ENCODE measurements at places on chromosomes 5 and 9.

DNA sequence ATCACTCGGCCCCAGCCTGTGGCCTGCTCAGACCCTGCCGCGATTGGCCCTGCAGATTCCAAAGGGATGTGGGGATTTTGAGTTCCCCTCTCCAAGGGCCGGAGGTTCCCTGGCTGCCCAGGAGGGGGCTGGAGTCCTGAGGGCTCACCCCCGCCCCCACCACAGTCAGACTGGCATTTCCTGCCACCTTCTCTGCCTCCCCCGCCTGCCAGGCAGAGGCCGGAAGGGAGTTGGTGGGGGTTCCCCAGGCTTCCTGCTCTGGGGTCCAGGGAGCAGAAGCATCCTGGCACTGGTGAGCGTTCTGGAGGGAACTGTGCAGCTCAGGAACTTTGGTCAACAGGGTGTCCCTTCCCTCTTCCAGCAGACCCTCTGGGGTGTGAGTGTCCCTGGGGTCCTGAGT is 70.6 kb downstream of the RXRA start:
- H3K4me3 ChIP-seq: peak overlapping the region; percentile 88
- peaks cover 73% of the 10 kb centered on the region for H3K4me1 ChIP-seq
- peaks cover 13% of the 10 kb centered on the region for H3K27me3 ChIP-seq
- H3K27ac ChIP-seq: peak overlapping the region; percentile 96
- no peaks in the 10 kb centered on the region for H3K36me3 ChIP-seq
- peak; percentile 66 for DNase-seq

GRCh38 chr5:172585114-172585513 is 55.9 kb upstream of the NEURL1B start:
- no peak overlapping the region for H3K4me3 ChIP-seq
- peaks cover 8% of the 10 kb centered on the region for H3K27me3 ChIP-seq
- no peak overlapping the region for H3K27ac ChIP-seq

DNA sequence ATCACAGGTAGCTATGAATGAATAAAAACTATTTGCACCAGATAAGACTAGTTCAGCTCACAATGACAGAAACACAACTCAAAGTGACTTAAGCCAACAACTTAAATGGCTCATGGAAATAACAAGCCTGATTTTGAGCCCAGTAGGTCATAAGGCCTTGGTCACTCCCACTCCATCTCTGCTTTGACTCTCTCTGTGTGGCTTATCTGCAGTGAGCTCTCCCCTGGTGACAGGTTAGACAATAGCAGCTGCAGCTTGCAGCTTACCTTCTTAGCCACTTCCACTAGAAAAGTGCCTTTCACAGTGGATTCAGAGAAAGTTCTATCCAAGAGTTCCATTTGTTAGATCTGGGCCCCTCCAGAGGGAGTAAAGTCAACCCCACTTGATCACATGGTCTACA is 315.7 kb downstream of the RAB3C start:
- no peak overlapping the region for H3K4me3 ChIP-seq
- no peaks in the 10 kb centered on the region for H3K36me3 ChIP-seq
- H3K27ac ChIP-seq: no peak overlapping the region
- H3K4me1 ChIP-seq: no peaks in the 10 kb centered on the region
- peaks cover 3% of the 10 kb centered on the region for H3K27me3 ChIP-seq
- no peak for DNase-seq

DNA sequence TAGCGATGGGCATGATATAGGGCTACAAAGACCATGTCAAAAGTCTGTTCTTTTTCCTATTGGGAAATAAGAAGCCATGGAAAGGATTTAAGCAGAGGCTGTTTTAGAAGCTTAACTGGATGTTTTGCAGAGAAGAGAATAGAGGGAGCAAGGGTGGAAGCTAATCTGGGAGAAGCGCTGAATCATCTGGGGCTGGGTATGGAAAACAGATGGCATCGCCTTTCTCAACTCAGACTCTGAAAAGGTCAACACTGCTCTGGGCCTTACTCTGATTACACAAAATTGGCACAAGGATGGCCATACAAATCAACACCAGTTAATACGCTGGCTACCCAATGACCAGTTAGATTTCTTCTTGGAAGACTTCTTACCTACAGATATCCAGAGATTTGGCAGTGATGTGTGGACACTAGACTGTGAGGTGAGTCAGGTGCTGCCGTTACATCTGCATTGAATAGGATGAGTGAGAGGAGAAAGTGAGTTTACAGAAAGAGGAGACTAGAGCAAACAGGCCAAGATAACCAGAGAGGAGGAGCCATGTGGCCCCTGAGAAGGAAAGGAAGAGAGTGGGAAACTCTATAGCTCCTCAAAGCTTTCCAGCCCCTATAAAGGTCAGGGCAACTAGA is 6.2 kb upstream of the TCERG1 start:
- peaks cover 8% of the 10 kb centered on the region for H3K27me3 ChIP-seq
- no peak overlapping the region for H3K27ac ChIP-seq
- H3K4me3 ChIP-seq: no peak overlapping the region
- H3K36me3 ChIP-seq: no peaks in the 10 kb centered on the region
- no peak for DNase-seq

DNA sequence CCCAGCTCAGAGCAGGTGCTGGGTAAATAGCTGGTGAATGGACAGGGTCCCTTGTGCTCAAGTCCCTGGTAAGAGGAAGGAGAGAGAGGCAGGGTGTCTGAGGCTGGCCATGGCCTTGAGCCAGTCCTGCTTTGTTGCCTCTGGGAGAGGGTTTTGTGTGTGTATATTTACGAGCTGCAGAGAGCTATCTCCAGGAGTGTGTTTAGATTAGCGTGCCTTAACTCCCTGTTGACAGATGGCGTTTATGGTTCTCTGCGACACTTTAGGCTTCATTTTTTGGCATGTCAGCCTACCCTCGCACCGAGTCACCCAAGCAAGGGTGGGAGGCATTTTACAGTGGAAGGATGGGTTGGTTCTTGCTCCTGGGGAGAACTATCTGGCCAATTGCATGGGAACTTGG is 22.2 kb downstream of the HMCN2 start:
- peaks cover 10% of the 10 kb centered on the region for H3K27me3 ChIP-seq
- H3K27ac ChIP-seq: no peak overlapping the region
- no peak for DNase-seq
- no peaks in the 10 kb centered on the region for H3K4me1 ChIP-seq
- H3K4me3 ChIP-seq: no peak overlapping the region
- no peaks in the 10 kb centered on the region for H3K36me3 ChIP-seq

- DNase-seq: peak; percentile 35
- no peak overlapping the region for H3K27ac ChIP-seq
- no peaks in the 10 kb centered on the region for H3K36me3 ChIP-seq
- H3K4me3 ChIP-seq: no peak overlapping the region
These were observed 29.2 kb downstream of the NR2F1 start for GRCh38 chr5:93611976-93612854.

DNA sequence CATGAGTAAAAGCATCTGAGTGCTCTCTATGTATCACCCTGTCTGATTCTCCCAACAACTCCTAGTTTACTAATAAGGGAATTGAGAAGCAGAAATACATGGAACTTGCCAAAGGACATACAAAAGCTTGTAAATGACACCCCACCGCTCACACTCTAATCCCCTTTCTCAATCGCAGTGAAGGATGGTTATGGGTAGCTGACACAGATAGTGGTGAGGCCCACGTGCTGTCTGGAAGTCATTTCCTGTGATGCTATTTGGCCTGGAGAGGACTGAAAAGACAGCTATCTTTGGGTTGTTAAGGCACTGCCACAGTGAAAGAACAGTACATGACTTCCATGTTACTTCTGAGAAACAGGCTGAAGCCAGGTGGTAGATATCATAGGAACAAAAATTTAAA is 117.0 kb downstream of the GLIS3 start:
- no peak overlapping the region for H3K4me3 ChIP-seq
- peaks cover 6% of the 10 kb centered on the region for H3K27me3 ChIP-seq
- H3K36me3 ChIP-seq: no peaks in the 10 kb centered on the region
- H3K4me1 ChIP-seq: no peaks in the 10 kb centered on the region
- H3K27ac ChIP-seq: no peak overlapping the region

- H3K4me3 ChIP-seq: no peak overlapping the region
- no peaks in the 10 kb centered on the region for H3K36me3 ChIP-seq
- H3K27me3 ChIP-seq: peaks cover 3% of the 10 kb centered on the region
- DNase-seq: no peak
These were observed 122.5 kb downstream of the LHFPL2 start for GRCh38 chr5:78526049-78526525.

DNA sequence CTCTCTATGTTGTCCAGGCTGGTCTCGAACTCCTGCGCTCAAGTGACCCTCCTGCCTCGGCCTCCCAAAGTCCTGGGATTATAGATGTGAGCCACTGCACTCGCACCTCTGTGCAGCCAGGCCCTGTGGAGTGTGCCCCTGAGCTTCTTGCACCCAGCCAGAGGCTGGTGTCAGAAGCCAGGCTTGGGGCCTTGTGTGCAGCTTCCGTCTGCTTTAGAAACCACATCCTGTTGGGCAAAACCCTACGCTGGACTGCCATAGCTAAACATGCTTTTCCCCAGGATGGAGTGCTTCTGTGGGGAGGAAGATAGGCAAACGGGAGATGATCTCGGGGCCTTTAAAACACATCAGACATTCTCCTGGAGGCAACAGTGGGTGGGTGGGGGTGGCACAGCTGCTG is 40.1 kb downstream of the PRRT1B start:
- peaks cover 35% of the 10 kb centered on the region for H3K27me3 ChIP-seq
- peak overlapping the region; percentile 77 for H3K4me3 ChIP-seq
- DNase-seq: peak; percentile 66
- peaks cover 71% of the 10 kb centered on the region for H3K4me1 ChIP-seq
- peaks cover 4% of the 10 kb centered on the region for H3K36me3 ChIP-seq
- H3K27ac ChIP-seq: peak overlapping the region; percentile 89

DNA sequence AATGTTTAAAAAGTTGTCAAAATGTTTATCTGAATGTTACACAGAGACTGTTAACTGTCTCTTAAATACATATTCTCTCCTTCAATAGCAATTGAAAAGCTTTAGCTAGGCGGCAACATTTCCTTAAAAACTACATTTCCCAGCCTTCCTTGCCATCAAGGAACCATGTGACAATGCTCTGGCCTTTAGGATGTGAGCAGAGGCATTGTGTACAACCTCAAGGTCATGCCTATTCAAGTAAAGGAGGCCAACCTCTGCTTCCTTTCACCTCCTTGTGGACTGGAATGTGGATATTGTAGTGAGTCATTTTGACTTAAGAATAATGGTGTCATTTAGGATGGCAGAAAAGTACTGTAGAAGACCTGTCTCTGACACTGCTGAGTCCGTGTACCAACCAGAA is 23.7 kb upstream of the MROH2B start:
- H3K4me3 ChIP-seq: no peak overlapping the region
- no peak overlapping the region for H3K27ac ChIP-seq
- H3K27me3 ChIP-seq: peaks cover 2% of the 10 kb centered on the region
- no peak for DNase-seq
- H3K36me3 ChIP-seq: no peaks in the 10 kb centered on the region

DNA sequence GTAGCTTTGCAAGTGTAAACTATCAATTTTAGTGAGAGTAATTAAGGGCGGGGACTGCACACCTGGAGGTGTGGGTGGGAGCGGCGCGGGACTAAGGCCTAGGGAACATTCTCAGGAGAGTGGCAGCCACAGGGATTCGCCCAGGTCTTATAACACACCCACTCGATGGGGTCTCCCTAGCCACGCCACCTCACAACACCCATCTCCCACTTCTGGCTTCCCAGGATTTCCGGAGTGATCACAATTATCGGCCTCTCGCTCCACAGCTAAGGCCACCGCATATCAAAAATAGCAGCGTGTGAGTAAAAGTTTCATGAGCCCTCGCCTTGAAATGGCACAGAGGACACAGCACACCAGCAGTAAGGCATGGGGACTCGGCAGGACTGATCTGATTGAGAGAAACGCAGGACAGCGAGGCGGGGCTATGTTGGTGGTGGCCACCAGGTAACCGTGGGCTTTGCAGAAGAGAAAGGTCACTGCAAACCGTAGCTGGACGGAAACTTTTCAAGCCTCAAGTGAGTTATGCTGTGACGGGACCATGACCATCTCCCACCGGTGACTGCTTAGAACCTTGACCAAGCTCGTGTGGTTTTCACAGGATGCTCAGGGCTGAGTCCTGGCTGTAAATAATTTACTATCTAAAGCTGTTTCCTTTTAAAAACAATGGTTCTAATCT is 1.1 kb upstream of the LPAR1 start:
- H3K4me1 ChIP-seq: peaks cover 13% of the 10 kb centered on the region
- peaks cover 4% of the 10 kb centered on the region for H3K36me3 ChIP-seq
- H3K27ac ChIP-seq: no peak overlapping the region
- H3K27me3 ChIP-seq: peaks cover 12% of the 10 kb centered on the region

- H3K27ac ChIP-seq: no peak overlapping the region
- no peaks in the 10 kb centered on the region for H3K4me1 ChIP-seq
- H3K36me3 ChIP-seq: no peaks in the 10 kb centered on the region
- H3K4me3 ChIP-seq: no peak overlapping the region
- DNase-seq: no peak
These were observed 561.6 kb downstream of the PRR16 start for GRCh38 chr5:121025671-121026070.

GRCh38 chr5:81417052-81417451 is 23.1 kb upstream of the ACOT12 start:
- DNase-seq: no peak
- H3K4me1 ChIP-seq: no peaks in the 10 kb centered on the region
- no peak overlapping the region for H3K4me3 ChIP-seq
- H3K36me3 ChIP-seq: no peaks in the 10 kb centered on the region
- no peak overlapping the region for H3K27ac ChIP-seq

GRCh38 chr9:14434158-14434504 is 120.2 kb upstream of the NFIB start:
- no peak for DNase-seq
- H3K36me3 ChIP-seq: no peaks in the 10 kb centered on the region
- peaks cover 4% of the 10 kb centered on the region for H3K27me3 ChIP-seq
- no peak overlapping the region for H3K4me3 ChIP-seq
- H3K27ac ChIP-seq: no peak overlapping the region
- no peaks in the 10 kb centered on the region for H3K4me1 ChIP-seq

DNA sequence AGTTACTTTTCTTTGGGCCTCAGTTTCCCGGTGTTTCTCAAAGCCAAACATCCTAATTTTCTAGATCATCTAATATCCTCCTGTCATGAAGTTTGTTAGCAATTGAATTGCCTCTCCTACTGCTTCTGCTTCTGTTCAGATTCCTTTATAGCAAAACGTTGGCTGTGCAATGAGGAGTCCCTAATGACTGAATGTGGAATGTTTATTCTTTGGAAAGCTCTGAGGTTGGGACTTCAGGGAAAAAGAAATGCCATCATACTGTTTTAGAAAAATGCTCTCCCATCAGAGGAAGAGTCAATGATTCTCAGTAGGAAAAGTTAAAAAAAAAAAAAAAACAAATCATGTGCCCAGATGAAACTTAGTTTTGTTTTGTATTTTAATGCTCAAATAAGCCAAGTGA is 268.7 kb upstream of the PAPPA start:
- no peaks in the 10 kb centered on the region for H3K27me3 ChIP-seq
- no peak for DNase-seq
- no peaks in the 10 kb centered on the region for H3K4me1 ChIP-seq
- H3K27ac ChIP-seq: no peak overlapping the region
- no peaks in the 10 kb centered on the region for H3K36me3 ChIP-seq
- H3K4me3 ChIP-seq: no peak overlapping the region

- no peak overlapping the region for H3K4me3 ChIP-seq
- peaks cover 3% of the 10 kb centered on the region for H3K27me3 ChIP-seq
- no peak for DNase-seq
- no peak overlapping the region for H3K27ac ChIP-seq
- no peaks in the 10 kb centered on the region for H3K4me1 ChIP-seq
These were observed 79.1 kb downstream of the LHFPL2 start for GRCh38 chr5:78569441-78569840.

- no peak for DNase-seq
- H3K36me3 ChIP-seq: no peaks in the 10 kb centered on the region
- no peaks in the 10 kb centered on the region for H3K4me1 ChIP-seq
- no peak overlapping the region for H3K27ac ChIP-seq
- H3K27me3 ChIP-seq: peaks cover 2% of the 10 kb centered on the region
These were observed 21.6 kb downstream of the FBXL7 start for GRCh38 chr5:15521381-15522186.

Data from immature natural killer cell (primary cell).